Activated CD4-positive, alpha-beta memory T cell treated with anti-CD3 and anti-CD28 coated beads for 36 hours (primary cell): ENCODE measurements at places on chromosomes 1 and 21.

GRCh38 chr1:6105763-6106162, 60.1 kb downstream of the KCNAB2 start:
- DNase-seq = no peak

- DNase-seq = no peak
These were observed 126.8 kb upstream of the COL6A1 start for GRCh38 chr21:45854690-45855247.

GRCh38 chr1:25757151-25757845, 42.7 kb upstream of the SELENON start:
- DNase-seq = no peak

DNA sequence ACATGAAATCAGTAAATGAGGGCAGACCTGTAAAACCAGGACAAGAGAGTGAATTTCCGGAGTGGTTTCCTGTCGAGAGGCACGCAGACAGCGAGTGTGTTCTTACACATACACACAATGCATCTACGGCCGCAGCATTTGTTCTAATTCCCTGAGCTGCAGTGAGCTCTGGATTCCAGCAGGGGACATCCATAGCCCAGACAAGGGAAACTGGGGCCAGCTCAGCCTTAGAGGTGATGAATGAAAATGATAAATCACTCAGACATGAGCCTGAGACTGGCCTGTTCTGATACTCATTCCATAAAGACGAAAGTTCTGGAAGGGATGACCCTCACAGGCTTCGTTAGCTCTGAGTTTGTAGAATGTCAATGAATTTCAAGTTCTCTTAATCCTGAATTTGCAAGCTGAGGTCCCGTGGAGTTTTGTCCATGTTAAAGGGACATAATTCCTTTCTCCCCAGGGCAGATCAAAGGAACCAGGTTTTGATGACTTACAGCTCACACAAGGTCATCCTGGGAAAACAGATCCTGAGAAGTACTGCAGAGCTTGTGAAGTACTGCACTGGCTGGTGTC, 207.9 kb upstream of the C1orf87 start:
- DNase-seq = peak; percentile 36
